ENCODE measurements at places on chromosomes 1 and 21.

DNA sequence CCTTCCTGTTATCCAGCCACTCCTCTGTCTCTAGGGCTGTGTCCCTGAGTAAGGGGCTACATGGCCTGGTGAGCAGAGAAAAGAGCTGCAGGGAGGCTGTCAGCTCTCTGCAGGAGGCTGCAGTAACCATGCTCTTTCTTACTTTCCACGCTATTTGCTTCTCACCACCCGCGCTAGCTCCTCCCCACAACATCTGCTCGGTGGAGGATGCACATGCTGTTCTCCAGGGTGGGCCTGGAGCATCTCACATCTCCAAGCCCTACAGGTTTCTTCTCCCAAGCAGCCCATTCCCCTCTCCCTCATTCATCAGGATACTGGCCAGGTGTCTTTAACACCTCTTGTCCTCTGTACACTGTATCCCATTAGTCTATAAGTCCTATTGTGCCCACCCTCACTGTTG lies 103.8 kb downstream of the IER5 start:
- DNase-seq = no peak

DNA sequence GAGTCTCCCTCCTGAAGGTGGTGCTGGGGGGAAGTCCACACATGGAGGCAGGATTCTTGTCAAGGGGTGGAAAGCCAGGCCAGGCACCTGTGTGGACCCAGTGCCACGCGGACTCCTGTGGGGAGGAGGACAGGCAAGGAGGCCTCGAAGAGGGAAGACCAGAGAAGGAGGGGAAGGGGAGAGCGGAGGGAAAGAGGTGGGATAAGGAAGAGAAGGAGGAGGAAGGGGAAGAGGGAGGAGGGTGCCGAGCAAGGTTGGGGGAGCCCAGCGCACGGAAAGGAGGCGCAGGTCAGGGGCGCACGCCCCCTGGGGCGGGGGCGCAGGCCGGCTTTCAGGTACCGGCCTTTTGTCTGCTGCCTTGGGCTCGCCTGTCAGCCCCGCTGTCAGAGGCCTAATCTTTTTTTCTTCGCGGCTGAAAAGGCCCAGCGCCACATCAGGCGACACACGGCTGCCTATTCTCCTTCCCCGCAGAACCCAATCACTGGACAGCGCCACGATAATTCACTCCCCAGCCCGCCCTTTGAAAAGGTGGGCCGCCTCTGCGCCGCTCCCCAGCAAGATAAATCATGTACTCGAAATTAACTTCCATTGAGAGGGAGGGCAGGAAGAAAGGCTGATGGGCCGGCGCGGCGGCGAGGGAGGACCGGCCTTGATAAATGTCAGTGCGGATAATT lies 42.5 kb downstream of the PRDM16 start:
- DNase-seq = no peak

- DNase-seq = no peak
Observed at GRCh38 chr1:39352881-39353280, 138.6 kb upstream of the BMP8A start.

GRCh38 chr21:42567214-42567555 lies 53.5 kb downstream of the SLC37A1 start:
- no peak for DNase-seq

DNA sequence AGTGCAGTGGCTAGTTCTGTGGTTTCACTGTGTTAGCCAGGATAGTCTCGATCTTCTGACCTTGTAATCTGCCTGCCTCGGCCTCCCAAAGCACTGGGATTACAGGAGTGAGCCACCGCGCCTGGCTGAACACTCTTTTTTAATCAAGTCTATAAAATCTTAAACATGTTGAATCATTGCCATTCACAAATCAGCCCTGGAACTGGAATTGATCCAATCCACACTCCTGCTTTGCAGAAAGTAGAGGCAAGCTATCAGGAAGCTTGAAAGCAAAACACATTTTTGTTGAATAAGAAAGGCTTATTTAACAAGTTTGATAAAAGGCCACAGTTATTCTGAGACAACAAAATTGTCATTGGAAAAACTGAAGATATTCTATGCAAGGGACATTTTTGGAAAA lies 18.3 kb upstream of the EFHD2 start:
- DNase-seq = no peak

DNA sequence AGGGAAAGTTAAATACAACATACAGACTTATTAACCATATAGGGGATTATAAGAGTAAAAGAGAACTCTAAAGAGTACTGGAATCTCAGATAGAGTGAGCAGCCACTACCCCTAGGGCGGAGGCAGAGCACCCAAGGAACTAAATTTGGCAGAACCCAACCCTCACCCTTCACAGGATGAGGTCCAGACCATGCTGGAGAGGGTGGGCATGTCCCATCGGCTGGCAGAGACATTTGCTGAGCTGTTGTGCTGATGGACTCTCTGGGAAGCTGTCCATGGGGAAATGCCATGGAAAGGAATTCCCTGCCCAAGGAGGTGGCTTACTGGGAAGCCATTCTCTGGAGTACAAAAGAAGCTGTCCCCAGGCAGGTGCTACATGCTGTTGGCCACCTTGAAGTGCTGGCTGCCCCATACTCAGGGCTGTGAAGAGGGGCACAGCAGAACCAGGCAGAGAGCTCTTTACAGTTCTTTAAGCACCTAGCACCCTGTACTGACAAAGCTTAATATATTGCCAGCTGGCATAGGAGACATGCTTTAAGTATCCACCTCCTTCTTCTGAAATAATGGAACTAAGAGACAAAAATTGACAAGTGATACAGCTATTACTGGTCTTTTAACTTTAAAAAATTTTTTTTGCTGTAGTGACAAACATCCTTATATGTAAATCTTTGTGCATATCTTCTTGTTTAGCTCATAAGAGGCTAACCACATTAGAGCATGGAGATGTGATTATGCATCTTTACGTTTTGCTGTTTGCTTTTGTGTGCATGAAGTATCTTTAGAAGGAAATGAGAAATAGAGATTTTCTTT lies 29.6 kb downstream of the TSNAX start:
- no peak for DNase-seq

GRCh38 chr1:107559881-107560280 lies 405.1 kb downstream of the VAV3 start:
- DNase-seq = no peak

- DNase-seq = no peak
Observed at GRCh38 chr21:29677326-29677725, 262.5 kb downstream of the GRIK1 start.

GRCh38 chr1:103459346-103459745 lies 66.2 kb upstream of the RNPC3 start:
- no peak for DNase-seq

GRCh38 chr1:91872559-91873081 lies 13.3 kb downstream of the TGFBR3 start:
- DNase-seq = no peak

DNA sequence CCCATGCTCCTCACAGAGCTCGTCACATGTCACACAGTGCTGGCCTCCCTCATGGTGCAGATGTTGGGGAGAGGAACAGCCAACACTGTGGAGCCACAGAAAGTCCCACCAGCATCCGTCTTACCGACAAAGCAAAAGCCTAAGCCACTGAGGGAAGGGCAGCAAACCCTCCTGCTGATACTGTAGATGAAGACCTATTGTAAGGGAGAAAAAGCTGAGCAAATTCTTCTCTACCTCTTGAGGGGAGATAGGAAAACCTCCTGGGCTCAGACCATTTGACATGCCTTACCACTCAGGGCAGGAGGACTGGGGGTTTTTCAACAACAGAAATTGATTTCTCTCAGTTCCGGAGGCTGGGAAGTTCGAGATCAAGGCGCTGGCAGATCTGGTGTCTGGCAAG lies 95.9 kb downstream of the WDR64 start:
- no peak for DNase-seq

DNA sequence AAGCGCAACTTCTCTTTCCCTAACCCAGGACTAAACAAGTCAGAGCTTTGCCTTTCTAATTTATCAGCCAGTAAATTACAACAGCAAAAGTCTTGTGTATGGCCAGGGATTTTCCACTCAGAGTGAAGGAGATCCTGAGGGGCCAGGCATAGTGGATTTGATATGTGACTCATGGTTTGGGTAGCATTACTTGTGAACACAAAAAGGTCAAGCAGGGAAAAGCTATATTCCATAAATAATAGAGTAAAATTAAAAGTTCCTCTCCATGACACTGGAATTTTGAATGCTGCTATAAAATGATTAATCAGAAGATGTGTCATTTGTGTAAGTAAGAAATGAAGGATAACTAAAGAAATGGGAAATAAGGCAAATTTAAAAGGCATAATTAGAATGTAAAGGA lies 284.8 kb downstream of the HLX start:
- no peak for DNase-seq

GRCh38 chr1:13544221-13544556 lies 30.4 kb upstream of the LRRC38 start:
- no peak for DNase-seq

DNA sequence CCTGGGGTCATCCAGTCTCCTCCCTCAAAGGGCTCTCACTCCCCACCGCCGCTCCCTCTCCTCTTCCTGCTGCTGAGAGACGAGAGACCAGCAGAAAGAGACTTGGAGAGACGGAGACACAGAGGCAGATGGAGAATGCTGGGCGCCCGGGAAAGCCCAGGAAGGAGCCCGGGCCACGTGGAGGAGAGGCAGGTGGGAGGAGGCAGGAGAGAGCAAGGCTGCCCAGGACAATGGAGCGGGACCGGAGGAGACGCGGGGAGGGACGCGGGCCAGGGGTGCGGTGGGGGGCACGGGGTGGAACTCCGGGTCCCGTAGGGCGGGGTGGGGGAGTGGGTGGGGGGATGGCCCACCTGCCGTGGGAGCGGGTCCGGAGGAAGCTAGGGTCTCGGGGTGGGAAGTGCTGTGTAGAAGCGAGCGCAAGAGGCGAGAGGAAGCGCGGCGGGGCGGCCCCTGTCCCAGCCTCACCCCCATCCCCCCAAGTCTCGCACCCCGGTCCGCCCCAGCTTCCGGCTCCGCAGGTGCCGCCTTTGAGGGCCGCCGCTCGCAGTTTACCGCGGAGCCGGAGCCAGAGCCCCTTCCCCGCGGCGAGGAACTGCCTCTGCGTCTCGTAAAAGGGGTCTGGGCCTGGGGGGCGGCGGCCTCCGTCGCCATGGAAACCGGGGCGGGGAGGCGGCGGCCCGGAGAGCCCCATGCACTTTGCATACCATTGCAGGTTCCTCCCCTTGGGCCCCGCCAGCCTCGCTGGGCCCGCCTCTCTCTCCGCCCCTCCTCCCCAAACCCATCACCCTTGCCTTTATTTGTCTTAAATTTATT lies 11.7 kb upstream of the EPHA2 start:
- DNase-seq = no peak

DNA sequence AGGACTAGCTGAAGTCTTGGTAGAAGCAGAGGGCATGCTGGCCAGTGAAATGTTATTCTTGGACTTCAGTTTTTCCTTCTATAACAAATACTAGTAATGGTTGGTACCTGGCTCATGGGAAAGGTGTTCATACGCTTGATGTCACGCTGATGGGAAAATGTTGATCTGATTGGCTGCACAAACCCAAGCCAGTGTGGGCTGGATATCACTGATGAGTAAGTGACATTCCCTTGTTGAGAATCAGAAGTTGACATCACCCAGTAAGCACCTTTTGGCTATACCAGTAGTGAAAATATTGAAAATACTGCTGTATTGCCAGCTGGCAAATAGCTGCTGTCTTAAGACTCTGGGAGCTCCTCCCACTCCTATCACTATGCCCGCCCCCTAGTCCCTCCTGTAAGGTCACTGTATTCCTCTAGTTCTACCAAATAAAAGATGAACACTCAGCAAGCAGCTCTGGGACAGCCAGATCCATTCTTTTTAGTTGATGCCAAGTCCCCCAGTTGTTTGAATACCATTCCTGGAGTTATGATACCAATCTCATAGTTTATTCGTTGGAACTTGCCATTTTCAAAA lies 168.2 kb downstream of the GRIK1 start:
- no peak for DNase-seq

DNA sequence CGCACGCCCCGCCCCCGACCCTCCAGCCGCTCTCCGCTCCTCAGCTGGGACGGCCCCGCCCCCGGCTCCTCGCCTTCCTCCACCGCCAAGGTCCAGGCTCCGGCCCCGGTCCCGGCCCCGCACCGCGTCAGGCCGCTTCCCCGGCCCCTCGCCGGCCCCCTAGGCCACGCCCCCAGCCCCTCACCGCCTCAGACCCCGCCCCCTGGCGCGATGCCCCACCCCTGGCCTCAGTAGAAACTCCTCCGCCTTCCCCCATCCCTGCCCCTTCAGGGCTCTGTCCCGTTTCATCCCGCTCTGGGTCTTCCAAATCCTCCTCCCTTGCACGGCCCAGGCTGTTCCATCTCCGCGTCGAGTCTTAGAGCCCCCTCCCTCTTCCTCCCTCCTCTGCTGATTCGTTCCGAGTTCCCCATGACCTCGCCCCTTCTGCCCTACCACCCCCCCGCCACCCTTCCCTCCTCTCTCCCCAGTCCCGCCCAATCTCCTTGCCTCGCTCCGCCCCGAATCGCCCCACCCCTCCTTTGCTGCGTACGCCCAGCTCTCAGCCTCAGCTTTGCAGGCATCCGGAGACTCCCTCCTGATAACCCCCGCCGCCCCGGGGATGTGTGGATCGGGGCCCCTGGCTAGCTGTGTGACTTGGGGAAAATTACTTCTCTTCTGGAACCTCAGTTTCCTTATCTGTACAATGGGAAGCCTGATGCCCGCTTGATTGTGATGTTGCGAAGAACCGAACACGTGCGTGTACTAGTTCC lies 448 bp upstream of the ASAP3 start:
- peak; percentile 81 for DNase-seq

GRCh38 chr1:1243266-1243660 lies 3.3 kb downstream of the C1QTNF12 start:
- DNase-seq = no peak

DNA sequence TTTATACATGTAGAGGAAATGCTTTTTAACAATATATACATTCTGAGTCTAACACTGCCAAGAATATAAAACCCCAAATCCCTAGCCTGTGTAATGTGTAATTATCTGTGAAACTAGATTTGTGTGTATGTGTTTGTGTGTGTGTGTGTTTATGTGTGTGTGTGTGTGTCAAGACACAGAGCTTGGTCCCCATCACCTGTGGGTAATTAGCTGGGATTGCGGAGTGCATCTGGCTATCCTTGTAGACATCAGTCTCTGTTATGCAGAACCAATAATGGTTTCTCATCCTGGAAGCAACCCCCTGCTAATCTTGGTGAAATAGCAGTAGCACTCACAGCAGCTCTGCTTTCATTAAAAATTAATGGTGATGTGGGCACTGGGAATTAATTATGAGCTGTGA lies 26.3 kb upstream of the ST6GALNAC3 start:
- DNase-seq = no peak

DNA sequence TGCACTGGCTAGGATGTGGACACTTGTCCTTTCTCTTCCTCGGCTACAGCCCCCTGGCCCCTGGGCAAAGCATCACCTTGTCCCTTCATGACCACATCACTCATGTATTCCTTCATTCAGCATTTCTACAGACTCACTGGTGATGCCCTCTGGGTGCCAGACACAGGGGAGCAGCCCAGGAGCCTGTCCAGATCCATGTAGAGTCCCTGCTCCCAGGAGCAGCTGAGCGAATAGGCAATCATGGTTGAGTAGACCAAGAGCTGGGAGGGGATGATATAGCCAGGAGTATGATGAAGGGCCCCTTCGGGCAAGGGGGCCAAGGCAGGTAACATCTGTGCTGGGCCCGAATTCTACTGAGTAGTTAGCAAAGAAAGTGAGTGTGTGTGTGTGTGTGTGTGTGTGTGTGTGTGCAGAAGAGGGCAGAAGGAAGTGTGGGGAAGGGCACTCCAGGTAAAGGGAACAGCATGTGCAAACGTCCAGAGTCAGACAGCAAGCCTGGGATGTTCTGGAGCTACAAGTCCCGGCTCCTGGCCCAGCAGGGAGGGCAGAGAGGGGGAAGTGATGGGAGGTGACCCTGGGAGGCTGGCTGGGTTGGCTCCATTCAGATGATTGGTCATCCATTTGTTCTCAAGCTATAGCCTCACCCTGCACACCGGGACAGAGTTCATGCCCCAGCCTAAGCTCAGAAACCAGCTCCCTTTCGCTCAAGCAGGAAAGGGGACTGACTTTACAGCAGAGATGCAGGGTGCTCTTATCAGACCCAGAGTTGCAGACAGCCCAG lies 21.0 kb upstream of the PIK3CD start:
- DNase-seq = no peak
